ENCODE measurements at places on chromosomes 12 and 14. TPM values are rescaled to one million over a fixed set of nuclear protein-coding genes. Genes with fewer than 3 reads are reported as not detected.

DNA sequence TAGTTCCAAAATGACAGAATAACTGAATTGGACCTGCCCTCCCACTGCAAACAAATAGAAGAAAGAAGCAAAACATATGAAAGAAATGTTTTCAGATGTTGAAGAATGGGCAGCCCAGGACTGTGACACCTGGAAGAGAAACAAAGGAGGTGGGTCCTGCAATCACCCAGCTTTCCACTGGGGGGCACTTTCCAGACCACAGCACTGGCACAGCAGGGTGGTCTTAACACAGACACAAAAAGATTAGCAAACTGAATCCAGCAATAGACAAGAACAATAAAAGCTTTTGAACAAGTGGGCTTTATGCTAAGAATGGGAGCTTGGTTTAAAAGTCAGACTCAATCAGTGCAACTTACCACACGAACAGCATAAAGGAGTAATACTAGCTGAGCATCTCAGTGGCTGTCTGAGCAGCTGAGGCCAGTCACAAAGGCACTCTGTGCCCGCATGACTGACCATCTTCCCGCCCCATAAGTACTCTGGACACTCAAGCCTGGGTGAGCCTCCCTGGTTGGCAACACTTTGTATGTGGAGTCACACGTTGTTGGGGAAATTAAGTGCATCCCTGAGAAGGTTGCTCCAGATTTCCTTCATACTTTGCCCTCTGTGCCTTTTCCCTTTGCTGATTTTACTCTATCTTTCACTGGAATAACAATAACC lies 27.7 kb downstream of the JKAMP start:
- H3K27ac ChIP-seq, result no peak overlapping the region
- H3K4me3 ChIP-seq, result no peak overlapping the region
- no peaks in the 10 kb centered on the region for H3K27me3 ChIP-seq
- no peaks in the 10 kb centered on the region for H3K36me3 ChIP-seq
- peak; percentile 13 for DNase-seq
- no peaks in the 10 kb centered on the region for H3K4me1 ChIP-seq

DNA sequence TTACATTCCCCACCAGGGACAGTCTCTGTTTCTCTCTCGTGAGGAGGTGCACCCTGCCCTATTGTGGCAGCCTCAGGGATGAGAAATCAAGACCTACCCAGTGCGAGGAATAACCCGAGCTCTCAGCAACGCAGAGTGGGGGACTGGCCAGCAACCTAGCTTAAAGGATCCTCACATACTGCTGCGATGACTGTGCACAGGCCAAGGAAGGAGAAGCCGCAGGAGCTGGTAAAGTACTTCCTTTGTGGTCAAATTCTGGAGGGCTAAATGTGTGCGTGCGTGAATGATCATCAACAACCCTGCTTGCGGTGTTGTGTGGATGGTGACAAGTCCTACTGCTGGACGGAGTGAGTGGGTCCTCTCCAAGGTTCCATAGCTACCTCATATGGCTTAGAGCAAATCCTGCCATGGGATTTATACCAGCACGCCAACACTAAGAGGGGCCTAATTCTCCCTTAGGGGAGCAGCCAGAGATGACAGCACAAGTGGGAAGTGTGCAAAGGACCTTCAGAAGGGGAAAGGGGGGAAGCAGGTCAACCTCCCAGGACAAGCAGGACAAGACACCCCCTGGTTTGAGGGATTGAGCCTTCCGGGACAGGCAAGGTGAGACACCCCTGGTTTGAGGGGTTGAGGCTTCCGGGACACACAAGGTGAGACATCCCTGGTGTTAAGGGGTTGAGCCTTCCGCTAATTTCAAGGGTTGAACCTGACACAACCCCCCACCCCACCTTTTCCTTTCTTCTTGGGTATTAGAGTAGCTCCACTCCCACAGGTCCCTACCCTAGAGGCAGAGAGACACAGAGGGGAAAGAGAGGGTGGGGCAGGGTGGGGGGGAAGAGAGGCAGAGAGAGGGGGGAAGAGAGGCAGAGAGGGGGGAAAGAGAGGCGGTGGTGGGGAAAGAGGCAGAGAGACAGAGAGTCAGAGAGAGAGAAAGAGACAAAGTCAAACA lies 58.8 kb upstream of the AP4S1 start:
- no peaks in the 10 kb centered on the region for H3K4me1 ChIP-seq
- DNase-seq, result peak; percentile 15
- no peak overlapping the region for H3K4me3 ChIP-seq
- H3K27ac ChIP-seq, result no peak overlapping the region

DNA sequence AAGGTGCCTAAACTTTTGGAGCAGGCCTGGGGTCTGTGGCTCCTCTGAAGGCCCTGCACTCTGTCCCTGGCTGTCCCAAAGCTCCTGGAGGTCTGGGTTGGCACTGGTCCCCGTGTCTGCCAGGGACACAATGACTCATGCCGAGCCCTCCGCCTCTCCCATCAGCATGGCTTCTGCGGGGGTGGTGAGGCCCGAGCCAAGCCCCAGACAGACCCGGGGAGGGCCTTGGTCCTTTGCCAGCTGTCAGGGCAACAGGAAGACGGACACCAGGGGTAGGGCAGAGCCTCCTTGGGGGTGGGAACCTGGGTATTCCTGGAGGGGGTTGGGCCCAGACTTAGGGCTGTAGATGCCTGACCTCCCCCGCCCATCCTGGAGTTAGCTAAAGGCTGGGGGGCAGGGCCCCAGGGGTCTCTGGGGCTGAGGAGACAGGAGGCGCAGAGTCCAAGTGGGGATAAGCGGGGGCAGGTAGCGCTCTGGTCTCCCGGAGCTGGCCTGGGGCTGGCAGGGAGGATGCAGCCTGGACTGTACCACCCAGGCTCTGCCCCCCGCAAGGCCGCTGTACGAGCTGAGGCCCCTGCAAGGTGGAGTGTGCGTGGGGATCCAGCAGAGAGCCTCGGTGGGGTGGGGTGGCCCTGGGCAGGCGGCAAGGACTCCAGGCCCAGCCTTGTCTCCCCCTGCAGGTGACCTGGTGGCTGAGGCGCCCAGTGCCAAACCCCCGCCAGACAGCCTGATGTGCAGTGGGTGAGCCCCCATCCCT lies 16.4 kb upstream of the PUS1 start:
- peaks cover 98% of the 10 kb centered on the region for H3K36me3 ChIP-seq
- no peak overlapping the region for H3K4me3 ChIP-seq
- peak; percentile 56 for DNase-seq
- peak overlapping the region; percentile 46 for H3K27ac ChIP-seq

GRCh38 chr12:121085506-121086353 lies 46.7 kb upstream of the OASL start:
- H3K36me3 ChIP-seq, result no peaks in the 10 kb centered on the region
- DNase-seq, result no peak
- no peaks in the 10 kb centered on the region for H3K27me3 ChIP-seq
- no peak overlapping the region for H3K4me3 ChIP-seq
- no peak overlapping the region for H3K27ac ChIP-seq
- H3K4me1 ChIP-seq, result no peaks in the 10 kb centered on the region

DNA sequence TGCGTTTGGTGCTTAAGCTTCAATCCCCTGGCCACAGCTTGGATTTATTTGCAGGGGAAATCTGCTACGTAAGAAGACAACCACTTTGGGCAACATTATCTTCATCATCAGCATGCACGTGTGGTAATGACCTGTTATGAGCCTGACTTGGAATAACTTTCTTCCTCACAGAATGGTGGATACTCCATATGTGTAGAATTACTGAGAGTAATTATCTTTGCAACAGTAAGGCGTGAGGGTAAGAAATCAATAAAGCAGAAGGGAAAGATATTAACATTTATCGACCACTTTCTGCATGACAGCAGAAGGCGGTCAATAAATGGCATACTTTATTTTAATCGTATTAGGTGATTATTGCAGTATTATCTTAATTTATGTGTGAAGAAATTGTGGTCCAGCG lies 152.7 kb downstream of the RGS6 start:
- no peaks in the 10 kb centered on the region for H3K36me3 ChIP-seq
- peaks cover 11% of the 10 kb centered on the region for H3K27me3 ChIP-seq
- no peak overlapping the region for H3K4me3 ChIP-seq

Gene LHX5
- total RNA-seq, result 0.29 TPM

Gene LMNTD1
- total RNA-seq, result not detected

DNA sequence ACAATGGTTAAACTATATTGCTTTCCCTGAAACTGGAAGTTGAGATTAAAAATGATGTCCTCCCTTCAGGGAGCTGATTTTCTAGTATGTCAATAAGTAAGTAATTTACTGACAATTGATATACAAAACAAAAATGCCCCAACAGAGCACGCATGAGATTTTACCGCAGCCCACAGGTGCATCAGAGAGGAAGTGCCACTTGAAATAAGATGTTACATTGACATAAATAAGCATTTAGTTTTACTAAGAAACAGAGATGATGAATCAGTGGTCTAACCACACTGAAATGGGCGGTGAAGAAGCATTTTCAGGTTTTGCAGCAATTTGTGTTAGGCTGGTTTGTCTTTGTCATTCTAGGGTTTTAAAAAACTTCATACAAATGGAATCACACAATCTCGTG lies 8.8 kb upstream of the CLECL1 start:
- no peaks in the 10 kb centered on the region for H3K27me3 ChIP-seq
- H3K36me3 ChIP-seq, result no peaks in the 10 kb centered on the region
- H3K4me3 ChIP-seq, result no peak overlapping the region
- H3K4me1 ChIP-seq, result no peaks in the 10 kb centered on the region

DNA sequence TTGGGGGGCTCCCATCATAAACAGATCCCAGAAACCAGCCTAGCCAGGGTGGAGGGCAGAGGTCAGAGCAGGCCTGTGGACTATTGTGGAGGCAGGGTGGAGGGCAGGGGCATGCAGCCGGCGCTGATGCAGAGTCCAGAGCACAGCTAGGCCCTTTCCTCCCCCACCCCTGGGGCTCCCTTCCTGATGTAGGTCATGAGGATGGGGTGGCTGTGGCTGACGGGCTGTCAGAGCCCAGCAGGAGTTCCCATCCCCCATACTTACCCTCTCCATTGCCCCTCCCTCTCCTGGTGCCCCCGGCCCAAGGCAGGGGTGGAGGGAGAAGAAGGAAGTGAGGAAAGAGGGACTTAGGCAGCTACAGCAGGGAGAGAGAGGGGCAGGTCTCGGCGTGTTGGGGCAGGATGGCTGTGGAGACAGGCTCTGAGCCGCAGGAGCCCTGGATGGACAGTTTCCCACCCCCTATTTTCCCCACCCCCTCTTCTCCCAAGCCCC lies 5.7 kb upstream of the ZNF385A start:
- no peak overlapping the region for H3K27ac ChIP-seq
- peaks cover 43% of the 10 kb centered on the region for H3K4me1 ChIP-seq
- H3K4me3 ChIP-seq, result peak overlapping the region; percentile 47
- H3K36me3 ChIP-seq, result peaks cover 5% of the 10 kb centered on the region
- DNase-seq, result no peak

DNA sequence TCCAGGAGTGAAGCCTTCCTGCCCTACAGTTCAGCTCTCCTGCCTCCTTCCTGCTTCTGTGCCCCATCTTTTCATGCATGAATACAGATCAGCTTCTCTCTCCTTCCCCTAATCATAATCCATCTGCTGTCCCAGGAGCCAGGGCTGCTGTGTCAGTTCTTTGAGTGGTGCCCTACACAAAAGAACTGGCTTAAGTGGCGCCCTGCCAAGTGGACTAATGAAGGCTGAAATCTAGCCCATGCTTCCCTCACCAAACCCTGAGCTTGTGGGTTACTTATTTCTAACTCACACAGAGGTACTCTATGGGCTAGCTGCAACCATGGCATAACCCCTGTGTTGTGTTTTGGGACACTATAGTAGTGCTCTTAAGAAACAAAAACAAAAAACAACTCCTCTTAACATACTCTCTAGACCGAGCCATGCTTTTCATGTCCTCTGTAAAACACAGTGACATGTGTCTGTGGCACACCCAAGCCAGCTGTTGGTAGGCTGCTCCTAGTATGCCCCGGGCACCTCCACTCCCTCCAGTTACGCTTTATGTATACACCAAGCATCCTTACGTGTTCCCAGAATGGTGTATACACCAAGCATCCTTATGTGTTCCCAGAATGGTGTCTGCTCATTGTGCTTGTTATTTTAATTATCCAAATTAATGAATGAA lies 19.3 kb upstream of the ETV6 start:
- no peak overlapping the region for H3K4me3 ChIP-seq
- no peak overlapping the region for H3K27ac ChIP-seq
- peak; percentile 46 for DNase-seq
- no peaks in the 10 kb centered on the region for H3K36me3 ChIP-seq
- no peaks in the 10 kb centered on the region for H3K4me1 ChIP-seq
- no peaks in the 10 kb centered on the region for H3K27me3 ChIP-seq

Data from stomach (tissue), 19 donors.